ENCODE measurements at places on chromosomes 1 and 21. TPM values are rescaled to one million over a fixed set of nuclear protein-coding genes. Genes with fewer than 3 reads are reported as not detected.

- no peaks in the 10 kb centered on the region for H3K4me1 ChIP-seq
- DNase-seq = no peak
- H3K4me3 ChIP-seq = no peak overlapping the region
- H3K27ac ChIP-seq = no peak overlapping the region
- H3K36me3 ChIP-seq = no peaks in the 10 kb centered on the region
- H3K27me3 ChIP-seq = no peaks in the 10 kb centered on the region
Measured at GRCh38 chr21:22438428-22439086, 1440.3 kb downstream of the NCAM2 start.

DNA sequence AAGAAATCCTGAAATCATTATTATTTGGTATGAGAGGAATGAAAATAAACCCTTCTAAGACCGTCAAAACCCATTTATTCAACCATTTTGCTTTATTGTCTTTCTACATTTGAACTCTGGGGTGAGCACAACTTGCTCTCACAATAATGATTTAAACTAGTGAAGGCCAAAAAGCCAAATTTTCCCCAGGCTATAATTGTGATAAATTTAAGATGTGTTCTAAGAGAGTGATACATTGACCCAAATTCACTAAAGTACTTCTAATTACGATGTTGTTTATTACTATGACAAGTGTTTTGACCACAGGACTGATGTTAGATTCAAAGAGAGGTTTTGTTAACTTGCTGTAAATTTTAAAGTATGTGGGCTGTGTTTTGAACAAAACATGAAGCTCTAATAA lies 670.9 kb upstream of the NR5A2 start:
- no peak for DNase-seq
- no peak overlapping the region for H3K4me3 ChIP-seq
- no peak overlapping the region for H3K27ac ChIP-seq
- no peaks in the 10 kb centered on the region for H3K36me3 ChIP-seq
- H3K4me1 ChIP-seq = no peaks in the 10 kb centered on the region

DNA sequence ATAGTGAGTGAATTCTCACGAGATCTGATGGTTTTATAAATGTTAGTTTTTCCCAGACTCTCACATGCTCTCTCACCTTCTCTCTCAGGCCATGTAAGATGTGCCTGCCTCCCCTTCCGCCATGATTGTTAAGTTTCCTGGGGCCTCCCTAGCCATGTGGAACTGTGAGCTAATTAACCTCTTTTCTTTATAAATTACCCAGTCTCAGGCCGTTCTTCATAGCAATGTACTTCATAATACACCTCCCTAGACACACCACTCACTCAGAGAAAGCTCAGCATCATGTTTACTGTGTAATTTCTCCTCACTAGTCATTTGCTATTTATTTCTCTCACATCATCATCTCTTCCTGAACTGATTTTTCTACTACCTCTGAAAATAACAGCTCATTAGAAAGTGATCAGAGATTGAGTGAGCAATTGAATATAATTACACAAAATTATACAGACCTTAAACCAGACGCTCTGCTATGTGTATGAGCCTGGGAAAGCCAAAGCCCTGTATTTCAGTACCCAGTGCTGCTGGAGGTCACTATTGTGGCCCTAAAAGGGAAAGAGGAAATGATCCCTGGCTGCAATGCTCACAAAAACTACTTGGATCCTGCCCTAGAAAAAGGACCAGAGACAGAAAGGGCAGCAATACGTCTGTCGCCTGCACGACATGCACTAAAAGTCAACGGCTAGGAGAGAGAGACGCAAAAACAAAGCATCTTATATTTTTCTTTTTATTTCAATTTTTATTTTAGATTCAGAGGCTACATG lies 284.5 kb downstream of the DSCAM start:
- no peak overlapping the region for H3K4me3 ChIP-seq
- H3K27me3 ChIP-seq = no peaks in the 10 kb centered on the region
- no peaks in the 10 kb centered on the region for H3K36me3 ChIP-seq
- no peaks in the 10 kb centered on the region for H3K4me1 ChIP-seq
- no peak overlapping the region for H3K27ac ChIP-seq

GRCh38 chr1:201507360-201507675 lies 395 bp upstream of the CSRP1 start:
- H3K27ac ChIP-seq = peak overlapping the region; percentile 43
- H3K4me3 ChIP-seq = peak overlapping the region; percentile 84
- H3K4me1 ChIP-seq = peaks cover 16% of the 10 kb centered on the region
- H3K27me3 ChIP-seq = no peaks in the 10 kb centered on the region

GRCh38 chr1:246155923-246156322 lies 351.2 kb downstream of the SMYD3 start:
- H3K27me3 ChIP-seq = no peaks in the 10 kb centered on the region
- H3K4me3 ChIP-seq = no peak overlapping the region
- H3K36me3 ChIP-seq = no peaks in the 10 kb centered on the region

- no peaks in the 10 kb centered on the region for H3K36me3 ChIP-seq
- H3K4me3 ChIP-seq = no peak overlapping the region
- H3K27ac ChIP-seq = peak overlapping the region; percentile 45
- H3K27me3 ChIP-seq = no peaks in the 10 kb centered on the region
- DNase-seq = no peak
- peaks cover 26% of the 10 kb centered on the region for H3K4me1 ChIP-seq
Measured at GRCh38 chr1:44675186-44675585, 672 bp downstream of the ARMH1 start.

- no peak for DNase-seq
- H3K27ac ChIP-seq = no peak overlapping the region
- H3K4me3 ChIP-seq = no peak overlapping the region
- H3K27me3 ChIP-seq = no peaks in the 10 kb centered on the region
- H3K4me1 ChIP-seq = no peaks in the 10 kb centered on the region
Measured at GRCh38 chr1:74485622-74486021, 26.8 kb downstream of the LRRC53 start.

DNA sequence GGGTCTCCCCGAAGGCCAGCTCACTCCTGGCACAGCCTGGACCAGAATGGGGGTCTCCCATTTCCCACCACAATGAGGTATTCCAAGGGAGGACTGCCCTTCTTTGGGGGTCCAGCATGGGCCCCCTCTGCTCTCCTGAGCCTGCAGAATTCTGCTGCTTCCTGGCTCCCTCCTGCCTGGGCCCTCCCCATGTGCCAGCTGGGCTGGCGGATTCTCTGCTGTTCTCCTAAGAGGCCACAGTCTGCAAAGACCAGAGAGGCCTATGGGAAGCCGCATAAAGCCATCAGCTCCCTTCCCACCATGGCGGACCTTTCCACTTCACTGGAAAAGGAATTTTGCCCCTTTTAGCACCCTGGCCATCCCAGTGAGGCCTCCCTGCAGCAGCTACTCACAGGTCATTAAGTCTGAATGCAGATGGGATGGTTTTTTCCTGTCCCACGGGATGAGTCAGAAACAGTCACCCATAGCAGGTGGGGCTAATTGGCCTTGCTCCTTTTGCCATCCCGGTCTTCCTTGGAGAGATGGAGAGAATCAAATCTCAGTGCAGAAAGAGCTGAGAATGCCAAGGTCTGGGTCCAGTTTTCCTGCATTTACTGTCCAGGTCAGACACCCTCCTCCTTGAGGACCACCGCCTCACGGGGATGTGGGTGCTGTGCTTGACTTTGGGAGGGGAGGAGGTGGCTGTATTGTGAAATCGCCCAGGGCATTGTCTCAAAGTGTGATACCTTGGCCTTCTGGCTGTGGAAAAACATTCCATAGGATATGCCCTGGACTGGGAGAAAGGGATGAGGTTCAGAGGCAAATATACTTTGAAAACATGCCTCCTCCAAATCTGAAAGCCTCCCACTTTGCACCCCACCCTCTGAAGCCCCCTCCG lies 23.2 kb downstream of the MYBPH start:
- no peak for DNase-seq
- no peaks in the 10 kb centered on the region for H3K4me1 ChIP-seq
- H3K27me3 ChIP-seq = no peaks in the 10 kb centered on the region
- H3K27ac ChIP-seq = no peak overlapping the region

DNA sequence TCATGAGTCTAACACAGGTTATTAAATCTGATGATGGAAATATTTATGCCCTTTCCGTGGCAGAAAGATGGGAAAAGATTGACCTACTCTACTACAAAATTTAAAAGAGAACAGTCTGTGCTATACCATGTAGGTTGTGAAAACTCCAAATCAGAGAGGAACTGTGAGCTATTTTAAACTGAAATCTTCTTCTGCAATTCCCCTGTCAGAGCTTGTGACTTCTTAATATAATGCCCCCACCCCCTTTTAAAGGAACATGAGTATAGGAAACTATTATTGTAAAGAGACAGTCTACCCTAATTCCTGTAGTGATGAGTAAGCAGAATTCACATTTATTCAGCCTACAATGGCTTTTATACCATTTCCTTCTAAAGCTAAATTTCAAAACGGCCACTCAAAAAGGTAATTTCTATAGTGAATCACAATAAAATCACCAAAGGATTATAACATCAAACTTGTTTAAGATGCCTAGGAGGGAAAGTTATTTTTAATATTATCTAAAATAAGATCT lies 11.7 kb downstream of the DSCAM start:
- H3K36me3 ChIP-seq = no peaks in the 10 kb centered on the region
- DNase-seq = no peak
- no peak overlapping the region for H3K27ac ChIP-seq
- H3K27me3 ChIP-seq = no peaks in the 10 kb centered on the region
- H3K4me1 ChIP-seq = no peaks in the 10 kb centered on the region
- no peak overlapping the region for H3K4me3 ChIP-seq

GRCh38 chr1:203464226-203464625 lies 11.4 kb upstream of the PRELP start:
- no peak for DNase-seq
- no peaks in the 10 kb centered on the region for H3K27me3 ChIP-seq
- H3K4me3 ChIP-seq = no peak overlapping the region
- no peaks in the 10 kb centered on the region for H3K4me1 ChIP-seq
- H3K27ac ChIP-seq = no peak overlapping the region
- H3K36me3 ChIP-seq = no peaks in the 10 kb centered on the region

DNA sequence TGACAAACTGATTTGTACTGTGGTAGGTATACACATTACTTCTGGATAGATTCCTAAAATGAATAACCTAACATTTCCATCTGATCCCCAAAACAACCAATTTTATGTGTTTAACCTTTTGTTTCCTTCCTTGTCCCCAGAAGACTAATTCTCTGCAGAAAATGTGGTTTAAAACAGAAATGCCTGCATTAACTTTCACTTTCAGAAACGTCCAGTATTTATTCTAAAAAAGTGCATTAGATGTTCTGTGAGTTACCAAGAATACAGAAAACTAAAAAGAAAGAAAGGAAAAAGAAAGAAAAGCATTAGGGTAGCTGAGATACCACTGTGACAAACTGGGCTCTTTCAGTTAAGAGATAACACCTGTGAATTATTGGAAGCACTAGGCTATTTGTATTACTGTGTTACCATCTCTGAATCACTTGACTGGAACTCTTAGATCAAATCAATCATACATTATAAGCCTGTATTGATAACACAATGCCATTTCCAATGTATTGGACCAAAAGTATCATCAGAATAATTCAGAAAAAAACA lies 177.7 kb downstream of the NCAM2 start:
- no peaks in the 10 kb centered on the region for H3K4me1 ChIP-seq
- no peaks in the 10 kb centered on the region for H3K36me3 ChIP-seq
- H3K27me3 ChIP-seq = no peaks in the 10 kb centered on the region
- H3K4me3 ChIP-seq = no peak overlapping the region
- no peak for DNase-seq
- no peak overlapping the region for H3K27ac ChIP-seq

DNA sequence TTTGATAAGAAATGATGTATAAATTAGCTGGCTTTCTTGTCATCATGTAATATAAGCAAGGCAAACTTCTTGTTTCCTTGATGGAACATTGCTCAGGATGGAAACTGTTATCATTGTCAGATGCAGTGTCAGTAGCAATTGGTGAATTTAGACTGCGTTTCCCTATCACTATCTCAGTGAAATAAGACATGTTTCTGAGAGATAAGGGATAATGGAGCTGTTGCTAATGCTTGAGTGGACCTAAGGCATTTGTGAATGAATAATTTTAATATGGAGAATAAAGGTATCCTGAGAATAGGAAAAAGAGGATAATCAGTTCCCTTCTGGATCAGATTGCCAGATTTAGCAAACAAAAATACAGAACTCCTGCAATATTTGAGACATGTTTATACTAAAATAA lies 160.9 kb downstream of the HLX start:
- H3K27ac ChIP-seq = no peak overlapping the region
- no peaks in the 10 kb centered on the region for H3K36me3 ChIP-seq
- no peak overlapping the region for H3K4me3 ChIP-seq

- DNase-seq = no peak
- no peaks in the 10 kb centered on the region for H3K36me3 ChIP-seq
- H3K4me3 ChIP-seq = no peak overlapping the region
- H3K27me3 ChIP-seq = no peaks in the 10 kb centered on the region
Measured at GRCh38 chr1:94050254-94050653, 70.7 kb downstream of the ABCA4 start.

- no peak overlapping the region for H3K27ac ChIP-seq
- H3K27me3 ChIP-seq = no peaks in the 10 kb centered on the region
- no peaks in the 10 kb centered on the region for H3K4me1 ChIP-seq
- no peak overlapping the region for H3K4me3 ChIP-seq
- DNase-seq = no peak
- no peaks in the 10 kb centered on the region for H3K36me3 ChIP-seq
Measured at GRCh38 chr1:178155481-178156255, 61.8 kb downstream of the RASAL2 start.

GRCh38 chr1:42318601-42319000 lies 16.4 kb downstream of the FOXJ3 start:
- no peak for DNase-seq
- H3K27me3 ChIP-seq = no peaks in the 10 kb centered on the region
- H3K36me3 ChIP-seq = no peaks in the 10 kb centered on the region

- H3K4me3 ChIP-seq = no peak overlapping the region
- H3K27me3 ChIP-seq = no peaks in the 10 kb centered on the region
- H3K27ac ChIP-seq = no peak overlapping the region
Measured at GRCh38 chr1:36874271-36875060, 159.8 kb downstream of the GRIK3 start.

DNA sequence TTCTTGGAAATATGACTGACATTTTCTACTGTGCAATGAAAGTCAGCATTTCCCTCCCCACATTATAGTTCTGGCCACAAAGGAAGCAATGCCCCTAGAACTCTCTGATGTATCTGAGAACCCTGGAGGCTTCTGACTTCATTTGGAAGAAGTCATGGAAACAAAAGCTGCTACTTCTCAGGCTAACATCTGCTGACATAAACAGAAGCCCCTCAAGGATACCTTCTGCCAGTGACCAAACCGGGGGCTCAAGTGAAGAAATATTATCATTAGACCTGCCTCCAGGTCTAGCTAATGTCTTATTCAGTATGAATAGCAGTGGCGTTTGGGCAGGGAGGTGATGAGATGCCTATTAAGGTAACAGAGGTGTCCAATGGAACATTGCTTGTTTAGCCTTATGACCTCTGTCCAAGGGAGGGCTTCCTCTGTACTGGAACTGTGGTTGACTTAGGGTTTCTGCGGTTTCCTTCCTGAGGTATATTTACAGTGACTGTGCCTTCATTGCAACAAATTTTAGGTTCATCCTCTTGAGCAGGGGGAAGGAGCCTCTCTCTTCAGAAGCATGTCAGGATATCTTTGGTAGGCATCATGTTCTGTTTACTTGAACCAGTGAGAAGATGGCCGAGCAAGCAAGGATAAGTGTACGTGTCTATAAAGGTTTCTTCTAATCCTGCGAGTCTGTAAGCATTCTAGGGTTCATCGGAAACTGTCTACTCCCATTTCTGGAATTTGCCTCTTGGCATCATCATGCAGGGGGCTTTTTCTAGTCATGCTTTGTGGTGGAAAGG lies 161.7 kb downstream of the PBX1 start:
- no peaks in the 10 kb centered on the region for H3K4me1 ChIP-seq
- H3K4me3 ChIP-seq = no peak overlapping the region
- H3K27me3 ChIP-seq = no peaks in the 10 kb centered on the region
- H3K36me3 ChIP-seq = no peaks in the 10 kb centered on the region

Gene CFAP45
- total RNA-seq = 1.5 TPM

Gene NCAM2
- 0.46 TPM for total RNA-seq

Gene CYP4B1
- total RNA-seq = 1.7 TPM

Gene ZMYM4
- 28.7 TPM for total RNA-seq

Gene DCST1
- total RNA-seq = 0.30 TPM
